ENCODE measurements at places on chromosomes 4 and X.

DNA sequence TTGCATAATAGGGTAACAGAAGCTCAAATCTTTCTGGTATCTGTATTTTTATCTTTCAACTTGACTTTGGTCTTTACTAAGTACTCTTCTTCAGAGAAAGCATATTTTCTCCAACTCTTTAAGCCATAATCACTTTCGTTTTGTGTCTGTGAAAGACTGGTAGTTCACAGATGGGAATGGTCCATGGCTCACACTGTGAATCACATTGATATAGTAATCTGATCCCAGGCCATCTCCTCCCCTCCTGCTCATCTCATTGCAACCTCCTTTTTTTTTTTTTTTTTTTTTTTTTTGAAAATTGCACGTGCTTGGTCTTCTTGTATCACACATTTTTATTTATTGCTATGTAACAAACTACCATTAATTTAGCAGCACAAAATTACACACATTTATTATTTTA lies 694.5 kb upstream of the SLIT2 start:
- no peak for DNase-seq

GRCh38 chrX:21741869-21742701 lies 15.8 kb downstream of the SMPX start:
- no peak for DNase-seq

DNA sequence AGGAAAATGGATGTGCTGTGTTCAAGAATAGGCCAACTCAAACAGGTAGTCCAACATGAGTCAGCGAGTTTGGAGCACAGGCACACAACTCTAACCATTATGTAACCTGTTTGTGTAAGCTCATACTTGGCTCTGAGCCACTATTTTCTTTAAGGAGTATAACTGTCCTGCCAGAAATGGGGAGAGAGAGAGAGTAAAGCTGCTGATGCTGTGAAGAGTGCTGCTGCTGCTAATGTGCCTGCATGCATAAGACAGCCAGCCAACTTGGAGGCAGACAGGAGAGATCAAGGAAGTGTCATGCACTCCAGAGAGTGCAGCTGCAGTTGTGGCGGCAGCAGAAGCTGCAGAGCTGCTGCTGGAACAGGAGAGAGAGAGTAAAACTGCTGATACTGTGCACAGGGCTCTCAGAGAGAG lies 11.7 kb upstream of the STATH start:
- no peak for DNase-seq

DNA sequence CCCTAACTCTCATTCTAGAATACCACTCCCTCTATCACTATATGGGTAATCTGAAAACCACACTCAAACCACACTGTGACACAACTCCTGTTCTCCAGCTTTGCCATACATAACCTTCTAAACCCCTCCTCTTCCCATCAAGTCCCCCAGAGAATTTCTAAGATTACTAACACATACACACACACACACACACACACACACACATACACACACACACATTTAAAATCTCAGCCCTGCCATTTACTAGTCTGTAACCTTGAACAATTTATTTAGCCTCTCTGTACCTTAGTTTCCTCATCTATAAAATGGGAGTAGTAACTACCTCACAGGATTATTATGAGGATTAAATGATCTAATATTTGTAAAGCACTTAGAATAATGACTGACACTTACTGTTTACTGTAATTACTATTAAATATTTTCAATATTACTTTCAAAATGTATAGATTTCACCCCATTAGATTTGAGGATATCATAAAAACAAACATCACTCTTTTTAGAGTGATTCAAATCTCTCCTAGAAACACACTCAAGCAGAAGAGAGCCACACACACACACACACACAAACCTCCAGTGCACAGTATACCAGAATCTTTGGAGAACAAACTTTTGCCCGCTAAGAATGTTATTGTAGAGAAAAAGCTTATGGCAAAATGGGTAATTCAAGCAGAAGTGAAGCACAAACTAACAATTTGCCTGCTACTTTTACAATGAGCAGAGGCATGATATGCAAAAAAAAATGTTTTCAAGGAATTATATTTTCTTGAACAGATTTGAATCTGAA lies 3.8 kb downstream of the ANKRD50 start:
- no peak for DNase-seq

DNA sequence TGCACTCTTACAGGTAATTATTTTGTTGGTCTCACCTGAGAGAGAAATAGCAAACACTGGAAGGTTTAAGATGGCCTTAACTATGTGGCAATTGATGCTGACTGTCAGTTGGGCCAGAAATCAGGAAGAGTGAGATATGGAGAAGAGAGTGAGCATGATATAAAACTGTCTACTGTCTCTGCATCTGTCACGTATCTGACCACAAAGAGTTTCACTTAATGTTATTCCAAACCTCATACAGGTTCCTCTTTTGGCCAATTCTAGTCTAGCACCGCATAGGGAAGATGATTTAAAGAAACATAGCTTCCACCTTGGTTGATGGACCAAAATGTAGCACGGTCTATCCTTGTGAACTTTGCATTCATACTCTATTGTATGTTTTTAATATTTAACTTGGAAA lies 381.0 kb upstream of the BOD1L1 start:
- DNase-seq = no peak

DNA sequence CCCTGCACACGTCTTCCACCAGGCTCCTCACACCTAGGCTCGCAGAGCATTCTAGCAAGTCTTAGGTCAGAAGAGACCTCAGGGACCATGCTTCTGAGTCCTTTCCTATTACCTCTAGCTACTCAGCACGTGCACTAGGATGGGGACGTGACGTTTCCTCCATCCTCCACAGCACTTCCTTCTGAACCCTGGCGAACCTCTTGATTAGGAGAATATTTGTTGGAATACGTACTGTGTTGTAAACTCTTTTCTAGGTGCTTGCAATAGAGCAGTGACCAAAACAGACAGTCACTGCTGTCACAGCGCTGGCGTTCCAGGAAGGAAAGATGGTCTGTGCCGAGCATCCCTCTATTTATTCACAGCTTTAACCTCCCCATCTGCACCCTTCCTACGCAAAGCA lies 12.9 kb upstream of the TENM3 start:
- DNase-seq = no peak

DNA sequence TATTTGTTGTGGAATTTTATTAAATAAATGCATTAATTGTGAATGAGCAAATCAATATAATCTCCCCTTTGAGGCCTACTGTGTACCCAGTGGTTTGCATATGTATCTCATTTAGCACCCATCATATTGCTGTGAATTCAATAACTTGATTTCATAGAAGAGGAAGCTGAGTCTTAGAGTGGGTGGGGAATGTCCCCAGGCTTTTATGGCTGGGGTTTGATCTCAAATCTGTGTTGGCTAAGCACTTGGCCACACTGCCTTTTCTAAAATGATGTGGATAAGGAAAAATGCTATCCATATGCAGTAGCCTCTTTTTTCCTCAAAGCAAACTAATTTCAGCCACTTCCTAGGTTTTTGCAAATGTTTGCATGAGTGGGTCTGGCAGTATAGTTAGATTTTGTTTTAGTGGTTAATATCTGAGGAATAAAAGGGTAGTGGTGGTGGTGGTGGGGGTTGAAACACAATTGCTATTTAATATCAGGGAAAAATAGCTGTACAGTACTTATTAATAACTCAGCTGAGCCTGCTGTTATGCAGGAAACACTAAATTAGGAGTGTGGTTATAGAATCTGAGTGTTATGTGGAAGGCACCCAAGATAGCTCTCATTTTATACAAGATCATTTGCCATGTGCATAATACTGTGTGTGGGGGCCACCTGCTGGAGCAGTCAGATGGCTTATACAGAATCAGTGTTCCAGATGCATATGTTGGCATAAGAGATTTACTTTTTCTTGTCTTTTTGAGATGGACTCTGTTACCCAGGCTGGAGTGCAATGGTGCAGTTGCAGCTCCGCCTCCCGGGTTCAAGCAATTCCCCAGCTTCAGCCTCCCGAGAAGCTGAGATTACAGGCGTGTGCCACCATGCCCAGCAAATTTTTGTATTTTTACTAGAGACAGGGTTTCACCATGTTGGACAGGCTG lies 108.0 kb downstream of the TMEM131L start:
- DNase-seq = no peak

- no peak for DNase-seq
Measured at GRCh38 chrX:19887911-19888879, 795 bp upstream of the SH3KBP1 start.

DNA sequence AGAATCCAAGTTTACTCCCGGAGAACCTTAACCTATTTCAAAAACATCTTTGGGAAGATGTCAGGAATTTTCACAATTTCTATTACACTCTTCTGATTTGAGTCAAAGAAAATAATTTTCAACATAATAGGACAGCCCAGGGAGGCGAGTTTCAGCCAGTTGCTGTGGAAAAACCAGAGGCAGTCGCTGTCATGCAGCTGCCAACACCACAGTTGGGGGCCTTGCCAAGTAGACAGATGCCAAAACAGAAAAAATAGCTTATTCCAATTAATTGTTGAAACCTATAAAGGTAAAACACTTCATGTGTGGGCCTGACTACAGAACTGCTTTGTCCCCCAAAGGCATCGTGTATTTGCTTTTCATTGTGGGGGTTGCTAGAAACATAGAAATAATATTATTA lies 225.8 kb downstream of the DMD start:
- no peak for DNase-seq

DNA sequence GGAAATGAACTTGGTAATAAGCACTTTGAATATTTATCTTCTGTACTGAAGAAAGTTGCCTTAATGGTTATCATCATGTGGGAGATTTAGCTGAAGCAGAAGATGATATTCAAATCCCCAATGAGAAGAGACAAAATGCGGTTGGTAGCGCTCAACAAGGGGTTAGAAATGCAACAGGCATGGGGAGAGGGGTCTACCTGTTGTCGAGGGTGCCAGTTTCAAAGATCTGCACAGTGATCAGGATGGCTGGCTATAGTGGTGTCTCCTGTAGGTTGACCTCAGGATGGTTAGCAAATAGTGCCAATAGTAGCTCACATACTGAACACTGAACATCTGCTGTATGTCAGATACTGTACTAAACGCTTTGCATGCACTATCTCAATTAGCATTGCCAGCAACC lies 7.0 kb upstream of the HS6ST2 start:
- DNase-seq = no peak

DNA sequence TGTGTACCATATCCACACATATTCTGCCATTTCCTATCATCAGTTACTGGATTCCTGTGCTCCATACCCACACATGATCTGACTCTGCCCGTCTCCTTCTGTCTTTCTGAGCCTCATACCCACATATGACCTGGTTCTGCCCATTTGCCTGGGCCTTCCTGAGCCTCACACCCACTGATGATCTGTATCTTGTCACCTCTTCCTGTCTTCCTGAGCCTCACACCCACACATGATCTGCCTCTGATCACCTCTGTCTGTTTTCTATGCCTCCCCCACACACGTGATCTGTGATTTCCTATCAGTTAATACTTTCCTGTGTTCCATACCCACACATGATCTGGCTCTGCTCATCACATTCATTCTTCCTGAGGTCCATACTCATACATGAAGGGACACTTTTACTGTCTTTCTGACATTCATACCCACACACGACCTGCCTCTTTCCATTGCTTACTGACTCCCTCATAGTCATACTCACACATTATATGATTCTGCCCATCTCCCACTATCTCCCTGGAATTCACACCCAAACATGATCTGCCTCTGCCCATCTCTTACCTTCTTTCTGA lies 32.5 kb downstream of the SCML1 start:
- DNase-seq = no peak

DNA sequence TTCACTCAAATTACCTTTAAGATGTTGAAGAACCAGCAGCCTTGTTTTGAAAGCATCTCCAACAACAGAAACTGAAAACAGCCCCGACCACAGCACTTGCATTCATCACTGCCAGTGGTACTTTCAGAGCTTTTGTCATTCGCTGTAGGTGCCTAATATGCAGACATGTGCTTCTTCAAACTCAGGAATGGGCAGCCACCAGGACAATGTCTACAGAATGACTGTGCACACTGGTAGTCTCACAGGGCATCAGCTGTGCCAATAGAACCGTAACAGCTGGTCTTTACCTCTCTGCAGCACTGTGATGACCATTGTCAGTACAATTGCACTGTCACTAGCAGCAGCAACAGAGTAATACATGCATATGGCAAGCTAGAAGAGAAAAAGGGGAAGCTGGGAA lies 1149.7 kb downstream of the STPG2 start:
- no peak for DNase-seq

GRCh38 chrX:72045552-72046277 lies 86.0 kb downstream of the RTL5 start:
- DNase-seq = no peak
